ENCODE measurements at places on chromosomes 6 and 20.
A peak's percentile ranks its signal among the peaks of the same experiment; 100 is the strongest.

- DNase-seq = no peak
These were observed 57.3 kb upstream of the LAMP5 start for GRCh38 chr20:9457136-9457535.

GRCh38 chr6:2911171-2911570, 8.1 kb upstream of the SERPINB9 start:
- DNase-seq = no peak

GRCh38 chr6:156102129-156102528, 646.5 kb upstream of the NOX3 start:
- DNase-seq = no peak

- DNase-seq = peak; percentile 85
These were observed 27.6 kb downstream of the ZNF311 start for GRCh38 chr6:28977341-28978132.

GRCh38 chr6:305371-306206, 13.3 kb downstream of the DUSP22 start:
- DNase-seq = no peak

- DNase-seq = no peak
These were observed 72.5 kb downstream of the ARHGAP18 start for GRCh38 chr6:129637340-129638054.

DNA sequence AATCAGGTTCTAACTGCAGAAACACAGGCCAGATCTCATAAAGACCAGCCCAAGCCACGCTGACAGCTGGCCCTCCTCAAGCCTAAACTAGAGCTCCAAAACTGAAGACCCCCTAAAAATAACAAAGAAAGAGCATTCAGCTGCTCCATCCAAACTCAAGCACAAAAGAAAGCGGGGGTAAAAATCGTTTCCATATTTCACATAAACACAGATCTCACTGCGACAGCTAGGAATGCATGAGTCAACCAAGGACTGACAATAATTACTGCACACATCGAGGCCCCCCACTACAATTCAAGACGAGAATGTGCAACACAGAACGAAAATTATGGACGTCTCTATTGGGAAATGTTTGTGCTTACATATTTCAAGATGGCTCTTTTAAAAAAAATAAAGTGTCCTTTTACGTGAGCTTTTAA, 31.1 kb downstream of the CNKSR3 start:
- peak; percentile 91 for DNase-seq

- peak; percentile 47 for DNase-seq
These were observed 296.3 kb downstream of the PREX1 start for GRCh38 chr20:48531505-48531904.

DNA sequence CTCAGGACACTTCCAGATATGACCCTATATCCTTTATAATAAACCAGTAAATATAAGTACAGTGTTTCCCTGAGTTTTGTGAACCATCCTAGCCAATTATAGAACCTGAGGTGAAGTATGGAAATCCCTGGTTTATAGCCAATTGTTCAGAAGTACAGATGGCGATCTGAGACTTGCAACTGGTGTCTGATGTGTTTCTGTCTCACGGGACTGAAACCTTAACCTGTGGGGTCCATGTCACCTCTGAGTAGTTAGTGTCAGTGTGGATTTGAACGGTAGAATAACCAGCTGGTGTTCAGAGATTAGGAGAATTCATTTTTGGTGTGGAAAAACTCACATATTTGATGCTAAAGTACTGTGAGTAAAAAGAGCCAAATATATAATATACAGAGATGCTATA, 606.6 kb downstream of the MAFB start:
- no peak for DNase-seq

GRCh38 chr6:18160911-18161310, 5.7 kb downstream of the KDM1B start:
- no peak for DNase-seq

- peak; percentile 76 for DNase-seq
These were observed at the start of gene APCDD1L for GRCh38 chr20:58515233-58516212. Gene APCDD1L, minus strand, starts transcription at chr20:58515399. Its CDS starts 692 bp downstream, at chr20:58514707.

- DNase-seq = no peak
These were observed 1.0 kb upstream of the HELZ2 start for GRCh38 chr20:63574829-63575743.

DNA sequence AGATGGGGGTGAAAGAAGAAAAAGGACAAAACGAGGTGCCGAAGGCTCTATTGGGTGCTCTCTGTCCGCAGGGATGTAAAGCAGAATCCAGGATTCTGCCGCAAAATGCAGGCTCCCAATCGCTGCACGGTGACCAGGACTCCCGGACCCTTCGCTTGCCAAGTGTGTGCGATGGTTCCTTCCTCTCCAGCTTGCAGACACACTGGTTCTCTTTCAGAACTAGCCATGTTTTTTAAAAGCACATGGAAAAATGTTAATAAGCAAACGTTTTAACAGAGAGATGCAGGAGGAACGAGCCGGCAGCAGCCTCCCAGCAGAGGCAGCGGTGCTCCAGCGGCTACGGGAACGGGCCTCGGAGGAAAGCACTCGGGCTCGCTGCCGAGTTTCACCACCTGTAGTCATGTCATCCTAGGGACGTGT, 59.6 kb downstream of the ZNF831 start:
- no peak for DNase-seq

- no peak for DNase-seq
These were observed 90.5 kb downstream of the MAN1A1 start for GRCh38 chr6:119259027-119259426.

- DNase-seq = no peak
These were observed 471.8 kb upstream of the JAG1 start for GRCh38 chr20:11145616-11146015.

DNA sequence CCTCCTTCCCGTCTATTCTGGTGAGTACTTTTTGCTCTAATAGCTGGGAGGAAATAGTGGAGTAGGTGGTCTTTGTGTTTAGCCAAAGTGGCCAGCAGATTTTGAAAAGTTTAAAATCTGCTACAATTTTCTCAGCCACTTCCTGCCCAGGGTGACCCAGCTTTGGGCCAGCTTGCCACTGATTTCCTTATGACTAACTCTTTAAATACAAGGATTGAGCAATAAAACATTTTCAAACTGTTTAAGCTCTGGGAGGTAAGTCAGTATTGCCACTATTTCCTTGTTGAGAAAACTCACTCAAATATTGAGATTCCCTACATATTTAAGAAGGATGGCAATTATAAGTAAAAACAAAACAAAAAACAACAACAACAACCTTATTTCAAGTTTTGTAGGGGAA, 54.5 kb downstream of the TRMT11 start:
- DNase-seq = peak; percentile 73

- peak; percentile 68 for DNase-seq
These were observed 71.6 kb downstream of the GPX5 start for GRCh38 chr6:28597217-28597835.

DNA sequence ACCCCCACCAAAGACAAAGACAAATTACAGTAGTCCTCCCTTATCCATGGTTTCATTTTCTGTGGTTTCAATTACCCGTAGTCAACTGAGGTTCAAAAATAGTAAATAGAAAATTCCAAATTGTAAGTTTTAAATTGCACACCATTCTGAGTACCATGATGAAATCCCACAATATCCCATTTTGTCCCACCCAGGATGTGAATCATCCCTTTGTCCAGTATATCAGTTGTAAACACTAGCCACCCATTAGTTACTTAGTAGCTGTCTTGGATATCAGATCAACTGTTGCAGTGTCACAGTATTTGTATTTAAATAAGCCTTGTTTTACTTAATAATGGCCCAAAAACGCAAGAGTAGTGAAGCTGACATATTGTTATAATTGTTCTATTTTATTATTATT, 364.0 kb upstream of the ARID1B start:
- DNase-seq = no peak

GRCh38 chr6:15280028-15280427, 34.2 kb downstream of the JARID2 start:
- DNase-seq = peak; percentile 41

Measured in fibroblast of skin of right biceps (primary cell).